ENCODE measurements at places on chromosomes 3 and 15. TPM values are rescaled to one million over a fixed set of nuclear protein-coding genes. Genes with fewer than 3 reads are reported as not detected.

DNA sequence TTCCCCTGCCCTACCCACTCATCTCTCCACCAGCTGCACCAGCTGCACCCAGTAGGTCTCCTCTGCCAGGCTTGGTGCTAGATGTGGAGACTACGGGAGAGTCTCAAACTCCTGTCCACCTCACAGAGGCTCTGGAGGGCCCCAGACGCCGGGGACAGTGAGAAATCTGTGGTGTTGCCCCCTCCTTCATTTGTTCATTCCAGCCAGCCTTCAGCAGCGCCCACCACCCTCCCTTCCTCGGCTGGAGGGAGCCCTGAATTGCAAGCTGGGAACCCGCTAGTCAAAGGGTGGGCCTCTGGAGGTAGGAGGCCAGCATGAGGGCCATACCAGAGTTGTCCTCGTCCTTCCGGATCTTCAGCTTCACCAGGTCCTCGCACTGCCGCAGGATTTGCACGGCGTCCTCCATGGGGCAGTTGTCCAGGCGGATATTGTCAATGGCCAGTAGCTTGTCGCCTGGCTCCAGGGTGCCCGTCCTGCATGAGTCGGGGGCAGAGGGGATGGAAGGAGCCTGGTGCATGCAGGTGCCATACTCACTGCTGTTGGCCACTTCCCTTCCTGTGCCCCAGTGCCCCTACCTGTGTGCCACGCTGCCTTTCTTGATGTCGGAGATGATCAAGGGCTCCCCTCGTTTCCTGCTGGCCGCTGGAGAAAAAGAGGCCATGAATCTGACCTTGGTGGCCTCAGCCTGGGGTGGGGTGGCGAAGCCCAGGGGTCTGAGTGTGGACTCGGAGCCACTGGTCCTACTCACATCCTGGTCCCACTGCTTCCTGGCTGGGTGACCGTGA, 29.1 kb downstream of the GRIP2 start:
- DNase-seq = no peak

Gene CLDN18
- total RNA-seq = 0.23 TPM

DNA sequence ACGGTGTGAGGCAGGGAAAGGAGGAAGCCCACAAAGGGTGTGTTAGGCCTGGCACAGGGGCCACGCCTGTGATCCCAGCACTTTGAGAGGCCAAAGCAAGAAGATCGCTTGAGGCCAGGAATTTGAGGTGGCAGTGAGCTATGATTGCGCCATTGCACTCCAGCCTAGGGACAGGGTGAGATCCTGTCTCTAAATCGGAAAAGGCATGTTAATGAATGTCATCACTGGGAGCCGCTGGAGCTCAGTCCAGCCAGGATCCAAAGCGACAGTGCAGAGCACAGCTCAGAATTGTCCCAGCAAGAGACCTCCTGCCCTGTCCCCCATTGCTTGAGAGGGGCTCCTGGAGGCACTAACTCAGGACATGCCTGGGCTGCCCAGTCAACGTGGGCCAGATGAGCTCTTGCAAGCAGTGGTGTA, 15.0 kb upstream of the FBLN2 start:
- no peak for DNase-seq

Gene SI
- not detected for total RNA-seq

GRCh38 chr15:96088650-96089049, 241.8 kb upstream of the NR2F2 start:
- no peak for DNase-seq

Data from T-cell (primary cell).